ENCODE measurements at places on chromosomes 3 and 15.

- DNase-seq: no peak
These were observed 10.7 kb downstream of the ITGB5 start for GRCh38 chr3:124876401-124876878.

DNA sequence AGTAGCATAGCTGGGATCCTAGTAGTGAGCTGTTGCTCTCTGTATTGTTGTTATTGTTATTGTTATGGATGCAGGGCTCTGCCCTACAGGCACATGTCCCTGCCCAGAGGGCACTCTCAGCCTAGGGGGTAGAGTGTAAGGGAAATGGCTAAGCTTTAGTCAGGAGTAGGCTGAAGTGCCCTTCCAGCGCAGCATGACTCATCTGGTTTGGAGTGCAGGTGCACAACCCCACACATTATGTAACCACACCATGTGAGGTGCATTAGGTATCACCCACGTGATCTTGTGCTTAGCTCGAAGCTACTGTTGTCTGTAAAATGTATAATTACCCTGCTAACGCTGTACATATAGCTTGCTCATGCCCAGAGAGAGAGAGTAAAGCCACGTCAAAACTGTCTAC lies 48.3 kb upstream of the TIPARP start:
- DNase-seq: no peak

- DNase-seq: no peak
These were observed 793 bp downstream of the PCOLCE2 start for GRCh38 chr3:142888099-142888480.

DNA sequence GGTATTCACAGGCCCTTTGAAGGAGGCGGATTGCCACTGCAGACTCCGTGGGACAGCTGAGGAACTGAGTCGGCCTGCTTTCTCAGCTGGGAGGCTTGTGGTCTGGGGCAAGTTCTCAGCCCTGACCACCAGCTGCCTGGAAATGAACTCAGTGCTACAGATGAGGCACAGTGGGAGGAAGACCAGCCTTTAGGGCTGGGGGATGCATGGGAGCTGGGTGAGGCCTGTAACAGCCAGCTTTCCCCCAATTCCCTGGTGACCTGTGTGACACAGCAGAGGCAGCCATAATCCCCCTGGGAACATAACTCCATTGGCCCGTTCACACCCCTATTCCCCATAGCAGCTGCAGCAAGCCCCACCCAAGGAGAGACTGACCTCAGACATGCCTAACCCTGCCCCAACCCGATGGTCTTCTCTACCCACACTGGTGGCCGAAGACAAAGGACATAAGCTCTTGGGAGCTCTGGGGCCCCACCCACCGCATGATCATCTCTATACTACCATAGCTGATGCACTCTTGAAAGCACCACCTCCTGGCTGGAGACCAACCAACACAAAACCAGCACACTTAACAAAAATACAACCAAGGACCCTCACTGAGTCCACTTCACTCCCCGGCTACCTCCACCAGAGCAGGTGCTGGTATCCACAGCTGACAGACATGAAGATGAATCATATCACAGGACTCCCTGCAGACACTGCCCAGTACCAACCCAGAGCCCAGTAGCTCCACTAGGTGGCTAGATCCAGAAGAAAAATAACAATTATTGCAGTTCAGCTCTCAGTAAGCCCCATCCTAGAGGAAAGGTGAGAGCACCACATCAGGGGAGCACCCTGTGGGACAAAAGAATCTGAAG lies 24.9 kb downstream of the ZMAT3 start:
- no peak for DNase-seq

- no peak for DNase-seq
These were observed 19.6 kb upstream of the LRRK1 start for GRCh38 chr15:100899601-100900000.

DNA sequence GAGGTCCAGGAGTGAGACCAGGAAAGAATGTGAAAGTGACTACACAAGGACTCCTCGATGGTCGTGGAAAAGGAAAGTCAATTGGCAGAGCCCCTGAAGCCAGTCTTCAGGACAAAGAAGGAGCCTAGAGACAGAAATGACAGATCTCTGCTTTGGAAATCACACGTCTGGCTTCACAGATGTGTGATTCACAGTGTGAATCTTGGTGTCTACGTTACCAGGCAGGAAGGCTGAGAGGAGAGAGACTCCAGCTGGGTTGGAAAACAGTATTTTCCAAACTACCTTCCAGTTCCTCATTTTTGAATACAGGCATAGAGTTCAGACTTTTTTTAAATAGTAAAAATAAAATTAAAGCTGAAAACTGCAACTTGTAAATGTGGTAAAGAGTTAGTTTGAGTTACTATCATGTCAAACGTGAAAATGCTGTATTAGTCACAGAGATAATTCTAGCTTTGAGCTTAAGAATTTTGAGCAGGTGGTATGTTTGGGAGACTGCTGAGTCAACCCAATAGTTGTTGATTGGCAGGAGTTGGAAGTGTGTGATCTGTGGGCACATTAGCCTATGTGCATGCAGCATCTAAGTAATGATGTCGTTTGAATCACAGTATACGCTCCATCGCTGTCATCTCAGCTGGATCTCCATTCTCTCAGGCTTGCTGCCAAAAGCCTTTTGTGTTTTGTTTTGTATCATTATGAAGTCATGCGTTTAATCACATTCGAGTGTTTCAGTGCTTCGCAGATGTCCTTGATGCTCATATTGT lies 6.0 kb downstream of the CCR2 start:
- DNase-seq: no peak

- no peak for DNase-seq
These were observed 1.4 kb upstream of the ILDR1 start for GRCh38 chr3:122023335-122023910.

DNA sequence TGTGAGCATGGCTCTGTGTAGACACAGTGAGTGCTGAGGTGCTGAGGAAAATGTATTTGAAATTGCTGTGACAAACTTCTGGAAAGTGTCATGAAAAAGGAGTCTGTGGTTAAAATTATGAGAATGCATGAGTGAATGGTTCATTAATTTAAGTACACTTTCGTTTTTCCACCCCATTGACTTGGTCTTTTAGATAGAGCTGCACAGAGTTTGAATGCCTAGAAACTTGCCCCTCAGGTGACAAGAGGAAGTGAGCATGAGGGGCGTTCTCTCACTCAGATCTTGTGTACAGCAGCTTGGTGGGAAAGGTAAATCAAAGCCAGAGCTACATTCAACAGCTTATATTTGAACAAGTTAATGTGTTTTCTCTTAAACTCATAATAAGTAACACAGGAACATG lies 296.8 kb downstream of the WDR72 start:
- DNase-seq: no peak

DNA sequence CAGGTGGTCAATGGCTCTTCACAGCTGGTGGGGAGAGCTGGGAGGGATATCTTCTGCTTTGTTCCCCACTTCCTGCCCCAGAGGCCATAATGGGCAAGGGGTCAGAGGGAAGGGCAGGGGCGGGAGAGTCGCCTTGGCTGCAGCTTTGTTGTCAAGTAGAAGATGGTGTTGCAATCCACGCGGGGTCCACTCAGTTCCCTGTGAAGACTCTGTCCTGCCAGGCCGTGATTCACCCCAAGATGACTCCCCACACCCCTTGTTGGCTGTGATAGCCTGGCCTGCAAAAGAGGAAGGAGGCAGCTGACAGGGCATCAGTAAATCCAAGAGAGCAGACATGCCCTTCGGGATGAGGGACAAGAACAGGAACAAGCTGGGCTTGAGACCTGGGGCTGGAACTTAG lies 6.9 kb downstream of the GALNT15 start:
- DNase-seq: no peak

DNA sequence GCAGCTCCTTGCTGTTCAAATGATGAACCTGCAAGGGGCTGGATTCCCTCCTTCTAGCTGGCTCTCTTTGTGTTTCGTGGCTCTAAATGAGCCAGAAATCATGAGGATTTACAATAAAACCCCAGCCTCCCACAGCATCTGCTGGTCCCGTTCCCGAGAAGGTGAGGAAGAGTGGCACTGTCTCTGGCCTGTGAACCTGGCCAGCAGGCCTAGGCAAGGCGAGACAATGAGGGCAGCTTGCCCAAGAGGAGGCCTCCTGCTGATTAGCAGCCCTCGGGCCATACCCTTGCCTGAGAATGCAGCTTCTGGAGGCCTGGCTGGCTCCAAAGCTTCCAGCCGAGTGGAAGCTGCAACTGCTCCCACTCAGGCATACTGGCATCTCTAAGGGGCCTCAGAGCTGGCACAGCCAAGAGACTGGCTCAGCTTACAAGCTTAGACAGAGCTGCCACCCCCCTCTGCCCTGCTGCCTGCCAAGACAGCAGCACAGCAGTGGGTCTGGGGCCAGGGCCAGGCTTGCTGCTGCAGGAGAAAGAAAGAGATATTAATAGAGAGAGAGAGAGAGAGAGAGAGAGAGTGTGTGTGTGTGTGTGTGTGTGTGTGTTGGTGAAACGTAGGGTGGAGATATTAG lies 76.5 kb downstream of the HMG20A start:
- DNase-seq: no peak

DNA sequence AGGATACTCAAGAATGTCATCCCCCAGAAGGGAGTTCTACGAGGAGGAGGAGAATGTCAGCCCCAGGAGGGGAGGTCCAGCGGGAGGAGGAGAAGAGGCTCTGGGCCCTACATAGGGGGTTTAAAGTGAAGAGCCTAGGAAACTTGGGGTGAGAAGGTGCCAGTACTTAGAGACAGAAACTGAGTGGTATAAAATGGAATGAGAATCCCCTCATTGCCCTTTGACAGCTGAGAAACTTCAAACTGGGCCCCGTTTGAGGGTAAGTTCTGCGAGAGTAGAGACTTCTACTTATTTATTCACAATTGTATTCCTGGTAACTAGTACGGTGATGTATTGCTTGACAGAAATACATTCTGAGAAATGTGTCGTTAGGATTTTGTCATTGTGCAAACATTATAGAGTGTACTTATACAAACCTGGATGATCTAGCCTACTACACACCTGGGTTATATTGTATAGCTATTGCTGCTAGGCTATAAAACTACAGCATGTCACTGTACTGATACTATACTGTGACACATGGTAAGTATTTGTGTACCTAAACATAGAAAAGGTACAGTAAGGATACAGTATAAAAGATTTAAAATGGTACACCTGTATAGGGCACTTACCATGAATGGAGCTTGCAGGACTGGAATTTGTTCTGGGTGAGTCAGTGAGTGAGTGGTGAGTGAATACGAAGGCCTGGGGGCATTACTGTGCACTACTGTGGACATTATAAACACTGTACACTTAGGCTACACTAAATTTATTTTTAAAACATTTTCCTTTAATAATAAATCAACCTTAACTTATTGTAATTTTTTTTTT lies 62.0 kb downstream of the TSC22D2 start:
- no peak for DNase-seq

GRCh38 chr3:32048487-32049182 lies 57.8 kb upstream of the GPD1L start:
- no peak for DNase-seq
